GOT3 (cell line): ENCODE measurements at places on chromosomes 11 and 22.

GRCh38 chr11:93528252-93528651 is 14.9 kb downstream of the SMCO4 start:
- DNase-seq, result no peak

- no peak for DNase-seq
These were observed 66.0 kb upstream of the LARGE1 start for GRCh38 chr22:33986167-33986771.

DNA sequence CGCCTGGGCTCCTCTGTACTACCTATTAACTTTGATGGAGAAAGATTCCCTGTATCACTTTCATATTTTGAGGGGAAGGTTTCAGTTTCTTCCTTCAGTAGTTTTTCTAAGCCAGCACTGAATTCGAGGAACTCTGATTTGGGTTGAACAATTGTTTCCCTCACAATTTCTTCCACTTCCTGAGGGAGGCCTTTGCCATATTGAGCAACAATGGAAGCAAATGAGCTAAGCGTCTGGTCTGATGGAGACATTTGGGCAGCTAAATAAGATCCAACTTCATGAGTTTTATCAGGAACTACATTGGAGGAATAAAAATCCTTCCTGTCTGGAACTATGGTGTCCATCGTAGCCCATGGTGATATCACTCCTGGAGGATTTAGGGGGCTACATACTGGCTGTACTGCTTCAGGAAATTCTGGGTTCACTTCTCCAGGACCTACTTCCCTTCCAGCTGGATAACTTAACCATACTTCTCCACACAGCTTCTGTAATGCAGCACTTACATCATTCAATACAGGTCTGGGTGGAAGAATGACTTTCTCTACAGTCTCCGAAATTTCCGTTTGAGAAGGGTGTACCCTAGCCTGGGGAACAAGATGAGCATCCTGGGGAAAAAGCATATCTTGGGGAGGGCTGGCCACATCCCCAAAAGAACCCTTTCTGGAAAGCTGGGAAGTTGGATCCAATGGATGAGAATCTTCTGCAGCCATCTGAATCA is 38.9 kb upstream of the CCDC89 start:
- no peak for DNase-seq

- no peak for DNase-seq
These were observed 2.4 kb downstream of the JAM3 start for GRCh38 chr11:134071306-134071705.

DNA sequence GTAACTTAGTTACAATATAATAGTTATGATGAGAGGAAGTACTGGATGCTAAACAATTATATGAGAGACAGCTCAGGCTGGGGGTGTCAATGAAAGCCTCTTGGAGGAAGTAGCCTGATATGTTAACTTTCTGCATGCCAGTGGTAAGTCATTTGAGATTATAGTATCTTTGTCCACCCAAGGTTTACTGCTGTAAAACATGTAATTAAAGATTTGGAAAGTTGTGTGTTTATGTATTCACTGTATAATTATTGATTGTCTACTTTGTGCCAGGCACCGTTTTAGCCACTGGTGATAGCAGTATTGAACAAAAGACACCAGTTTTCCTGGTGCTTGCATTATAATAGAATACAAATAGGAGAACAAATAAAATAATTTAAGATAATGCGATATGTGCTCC is 624 bp upstream of the DNAJB7 start:
- no peak for DNase-seq

DNA sequence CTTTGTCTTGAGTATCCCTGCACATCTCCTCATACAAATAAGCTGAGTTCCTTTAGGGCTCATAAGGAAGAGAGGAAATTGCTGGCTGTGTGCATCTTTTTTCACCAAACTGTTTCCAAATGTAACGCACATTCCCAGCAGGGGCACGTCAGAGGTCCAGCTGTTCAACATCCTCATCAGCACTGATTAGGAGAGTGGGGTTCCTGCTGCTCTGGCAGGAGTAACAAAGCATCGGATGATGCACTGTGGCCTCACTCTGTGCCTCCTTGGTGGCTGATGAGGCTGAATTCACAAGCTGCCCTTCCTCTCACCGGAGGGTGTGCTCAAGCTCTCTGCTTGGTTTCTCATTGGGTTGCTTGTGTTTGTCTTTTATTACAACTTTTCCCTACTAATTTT is 35.5 kb upstream of the SLC25A1 start:
- DNase-seq, result no peak

GRCh38 chr22:46536537-46537224 is 739 bp downstream of the CELSR1 start:
- no peak for DNase-seq

GRCh38 chr11:15829312-15829711 is 527.0 kb downstream of the SOX6 start:
- no peak for DNase-seq

GRCh38 chr11:7197469-7197868 is 54.2 kb upstream of the SYT9 start:
- no peak for DNase-seq

GRCh38 chr11:75474240-75474639 is 41.2 kb upstream of the KLHL35 start:
- no peak for DNase-seq

DNA sequence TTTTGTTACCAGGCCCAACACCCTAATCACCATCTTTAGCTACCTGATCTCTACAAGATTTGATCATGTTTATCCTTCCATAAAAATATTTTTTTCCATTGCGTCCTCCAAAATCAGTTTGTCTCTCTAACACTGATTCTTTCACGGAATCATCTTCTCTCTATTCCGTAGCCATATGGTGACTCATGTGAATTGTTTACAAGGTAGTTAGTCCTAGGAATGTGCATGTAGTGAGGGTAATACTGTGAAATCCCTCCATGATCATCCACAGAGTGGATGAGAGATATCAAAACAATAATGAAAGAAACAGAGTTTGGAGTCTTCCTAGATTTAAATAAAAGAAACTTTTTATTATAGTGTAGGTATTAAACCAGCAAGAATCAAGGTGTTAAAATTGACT is 230.2 kb downstream of the METTL15 start:
- DNase-seq, result no peak

DNA sequence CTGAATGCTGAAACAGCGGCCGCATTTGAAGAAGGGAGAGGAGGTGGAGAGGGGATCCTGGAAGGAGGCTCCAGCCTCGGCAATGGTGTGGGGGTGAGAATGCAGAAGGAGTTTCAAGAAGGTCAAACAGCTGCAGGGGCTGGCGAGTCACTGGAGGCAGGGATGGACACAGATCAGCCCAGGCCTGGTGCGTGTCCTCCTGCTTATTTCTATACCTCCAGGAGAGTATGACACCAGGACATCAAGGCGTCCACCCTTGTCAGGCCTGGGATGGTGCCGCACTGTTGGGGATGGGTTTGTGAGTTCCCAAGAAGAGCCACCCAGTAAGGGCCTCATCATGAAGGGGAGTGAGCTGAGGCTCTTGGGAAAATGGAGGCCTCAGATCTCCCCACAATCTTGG is 23.1 kb downstream of the IGLL1 start:
- DNase-seq, result no peak

GRCh38 chr11:104531894-104532293 is 366.4 kb downstream of the CASP12 start:
- no peak for DNase-seq

- DNase-seq, result no peak
These were observed 155.1 kb upstream of the BLID start for GRCh38 chr11:122271137-122271536.

- no peak for DNase-seq
These were observed 1.5 kb downstream of the IGSF9B start for GRCh38 chr11:133955081-133955891.

- no peak for DNase-seq
These were observed 494 bp downstream of the CHID1 start for GRCh38 chr11:910044-910588.

- DNase-seq, result no peak
These were observed 58.2 kb upstream of the GNAZ start for GRCh38 chr22:23012081-23012622.

GRCh38 chr11:134757633-134758032 is 345.6 kb upstream of the B3GAT1 start:
- DNase-seq, result no peak

DNA sequence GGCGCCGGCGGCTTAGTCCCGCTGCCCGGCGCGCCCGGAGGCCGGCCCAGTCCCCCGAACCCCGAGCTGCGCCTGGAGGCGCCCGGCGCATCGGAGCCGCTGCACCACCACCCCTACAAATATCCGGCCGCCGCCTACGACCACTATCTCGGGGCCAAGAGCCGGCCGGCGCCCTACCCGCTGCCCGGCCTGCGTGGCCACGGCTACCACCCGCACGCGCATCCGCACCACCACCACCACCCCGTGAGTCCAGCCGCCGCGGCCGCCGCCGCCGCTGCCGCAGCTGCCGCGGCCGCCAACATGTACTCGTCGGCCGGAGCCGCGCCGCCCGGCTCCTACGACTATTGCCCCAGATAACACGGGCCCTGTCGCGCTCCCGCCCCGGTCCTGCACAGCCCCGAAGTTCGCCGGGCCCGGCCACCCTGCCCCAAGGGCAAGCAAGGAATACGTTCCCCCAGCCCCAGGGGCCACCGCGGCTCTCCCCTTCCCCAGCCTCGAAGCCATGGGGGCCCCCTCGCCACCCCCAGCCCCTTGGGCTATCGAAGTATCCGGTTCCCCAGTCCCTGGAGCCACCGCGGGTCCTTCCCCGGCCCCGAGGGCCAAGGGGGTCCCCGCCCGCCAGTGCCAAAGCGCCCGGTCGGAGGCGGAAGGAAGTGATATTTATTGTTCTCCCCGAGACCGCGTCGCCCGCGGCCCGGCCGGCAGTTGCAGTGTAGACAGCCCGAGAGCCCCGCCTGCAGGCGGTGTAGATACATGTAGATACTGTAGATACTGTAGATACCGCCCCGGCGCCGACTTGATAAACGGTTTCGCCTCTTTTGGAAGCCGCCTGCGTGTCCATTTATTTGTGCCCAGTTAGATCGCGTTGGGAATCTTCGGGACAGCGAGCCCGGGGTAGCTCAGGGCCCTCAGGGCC is 6.2 kb downstream of the TBX1 start:
- no peak for DNase-seq

- DNase-seq, result no peak
These were observed 4.4 kb downstream of the TMPRSS6 start for GRCh38 chr22:37105154-37105553.

GRCh38 chr11:7949934-7950333 is 8.4 kb upstream of the OR10A3 start:
- no peak for DNase-seq

DNA sequence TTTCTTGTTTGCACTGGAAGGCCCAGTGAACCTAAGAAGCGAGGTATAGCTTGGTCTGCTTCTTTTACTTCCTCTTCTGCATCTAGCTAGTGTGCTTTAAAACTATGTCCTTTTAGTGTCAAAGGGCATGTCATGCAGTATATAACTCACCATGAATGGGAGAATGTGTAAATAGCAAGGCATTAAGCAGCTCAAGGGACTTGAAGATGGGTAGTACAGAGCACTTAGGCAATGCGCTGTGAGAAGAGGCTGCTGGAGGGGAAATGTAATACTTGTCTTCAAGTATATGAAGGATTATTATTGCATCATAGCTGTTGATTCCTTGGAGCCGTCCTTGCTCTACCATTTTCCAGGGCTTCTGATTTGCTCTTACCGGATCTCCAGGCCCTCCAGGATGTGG is 7.6 kb downstream of the MAML2 start:
- DNase-seq, result no peak

DNA sequence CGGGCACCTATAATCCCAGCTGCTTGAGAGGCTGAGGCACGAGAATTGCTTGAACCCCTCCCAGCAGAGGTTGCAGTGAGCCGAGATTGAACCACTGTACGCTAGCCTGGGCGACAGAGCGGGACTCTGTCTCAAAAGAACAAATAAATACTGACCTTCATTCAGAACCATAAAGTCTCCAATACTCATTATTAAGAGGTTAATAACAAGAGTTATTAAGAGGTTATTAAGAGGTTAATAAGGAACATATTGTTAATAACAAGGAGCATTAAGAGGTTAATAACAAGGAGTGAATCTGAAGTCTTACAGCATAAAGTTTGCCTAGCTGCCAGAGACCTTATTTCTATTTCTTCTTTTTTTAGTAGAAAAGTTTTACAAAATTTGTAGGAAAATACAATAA is 7.6 kb downstream of the CELF1 start:
- DNase-seq, result no peak

DNA sequence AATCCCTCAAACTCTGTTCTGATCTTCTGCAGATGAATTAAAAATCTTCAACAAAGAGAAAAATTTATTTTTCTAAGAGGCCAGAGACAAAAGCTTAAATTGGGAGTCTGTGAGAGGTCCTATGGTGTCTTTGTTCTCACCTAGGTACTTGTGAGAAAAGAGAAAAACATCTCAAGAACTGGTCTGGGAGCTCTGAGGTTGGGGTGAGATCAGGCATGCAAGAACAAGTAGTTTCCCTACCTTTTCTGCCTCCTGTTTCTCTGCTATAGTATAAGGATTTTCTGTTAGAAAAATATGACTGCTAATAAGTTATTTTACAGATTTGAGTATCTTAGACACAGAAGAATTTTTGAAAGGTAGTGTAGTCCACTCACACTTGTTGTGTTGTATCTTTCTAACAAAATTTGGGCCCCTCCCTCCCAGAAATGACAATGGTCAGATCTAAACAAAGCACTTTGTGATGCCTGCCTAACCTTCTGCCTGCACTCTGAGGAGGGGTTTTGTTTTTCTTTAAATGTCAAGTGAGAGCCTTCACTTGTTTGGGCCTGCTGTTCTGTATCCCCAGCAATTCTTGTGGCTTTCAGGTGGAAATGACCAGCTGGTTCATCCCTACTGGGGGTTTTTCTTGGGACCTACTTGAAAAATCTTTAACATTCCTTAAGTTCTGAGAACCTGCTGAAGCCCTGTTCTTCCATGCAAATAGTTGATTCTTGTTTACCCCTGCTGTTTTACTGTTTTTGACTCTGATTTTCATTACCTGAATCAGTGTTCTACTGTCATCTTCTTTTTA is 13.6 kb upstream of the OR51S1 start:
- DNase-seq, result no peak

DNA sequence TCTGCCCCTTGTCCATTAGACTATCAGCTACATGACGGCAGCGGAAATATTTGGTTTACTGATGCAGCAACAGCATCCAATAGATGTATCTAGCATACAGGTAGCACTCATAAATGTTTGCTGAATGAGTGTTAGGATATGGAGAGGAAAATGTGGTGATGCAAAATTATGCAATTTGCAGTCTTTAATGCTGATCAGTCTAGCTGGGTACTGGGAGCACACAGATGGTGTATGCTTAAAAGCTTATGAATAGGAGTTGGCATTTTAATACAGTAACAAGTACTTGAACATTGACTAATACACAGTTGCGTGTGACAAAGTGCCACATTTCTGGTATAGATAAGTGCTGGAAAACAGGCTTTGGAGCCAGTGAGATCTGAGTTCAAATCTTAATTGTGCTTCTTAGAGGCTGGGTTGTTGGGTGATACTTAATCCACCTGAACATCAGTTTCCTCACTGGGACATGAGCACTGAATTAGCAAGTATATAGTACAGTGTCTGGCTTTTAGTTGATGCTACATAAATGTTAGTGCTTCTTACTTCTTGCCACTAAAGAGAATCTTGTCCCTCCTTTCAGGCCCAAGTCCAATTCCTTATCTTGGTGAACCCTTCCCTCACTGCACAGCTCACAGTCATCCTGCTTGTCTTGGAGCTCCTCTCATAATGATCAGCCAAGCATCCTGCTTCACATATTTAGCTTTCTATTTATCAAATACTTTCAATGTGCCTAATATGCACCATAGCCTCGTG is 99.6 kb downstream of the TIMP3 start:
- no peak for DNase-seq

- no peak for DNase-seq
These were observed 467.1 kb downstream of the NTM start for GRCh38 chr11:131837562-131837961.
